ENCODE measurements at places on chromosomes 6 and 20. TPM values are rescaled to one million over a fixed set of nuclear protein-coding genes. Genes with fewer than 3 reads are reported as not detected.

HCRTR2 gene
- total RNA-seq: not detected

FOXO3 gene
- total RNA-seq: 18.4 TPM

C6orf163 gene
- 0.20 TPM for total RNA-seq

PHF10 gene
- total RNA-seq: 19.9 TPM

FOXQ1 gene
- total RNA-seq: 5.3 TPM

CYP39A1 gene
- total RNA-seq: 0.07 TPM

RPS6KA2 gene
- 0.30 TPM for total RNA-seq

STMND1 gene
- not detected for total RNA-seq

All from A549 treated with AZD2906 at 1 μM for 4 hours (cell line).